NCI-H2107 (cell line): ENCODE measurements at places on chromosomes 5 and 9.

DNA sequence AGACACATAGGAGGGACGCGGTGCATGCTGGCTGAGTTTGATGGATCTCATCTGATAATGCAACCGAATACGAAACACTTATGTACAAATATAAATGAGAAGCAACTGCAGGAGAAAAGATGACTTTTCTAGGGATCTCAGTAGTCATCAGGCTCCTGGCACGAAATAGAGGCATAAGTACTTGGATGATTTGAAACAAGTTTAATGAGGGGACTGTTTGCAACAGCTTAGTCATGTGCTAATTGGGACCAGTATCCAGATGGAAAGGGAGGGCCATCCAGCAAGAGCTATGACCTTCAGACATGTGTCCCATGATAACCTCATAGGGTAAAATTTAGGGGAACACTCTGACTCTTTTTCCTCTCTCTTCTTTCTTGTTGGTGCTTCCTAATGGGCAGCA, 123.0 kb downstream of the EGFLAM start:
- DNase-seq, result no peak

DNA sequence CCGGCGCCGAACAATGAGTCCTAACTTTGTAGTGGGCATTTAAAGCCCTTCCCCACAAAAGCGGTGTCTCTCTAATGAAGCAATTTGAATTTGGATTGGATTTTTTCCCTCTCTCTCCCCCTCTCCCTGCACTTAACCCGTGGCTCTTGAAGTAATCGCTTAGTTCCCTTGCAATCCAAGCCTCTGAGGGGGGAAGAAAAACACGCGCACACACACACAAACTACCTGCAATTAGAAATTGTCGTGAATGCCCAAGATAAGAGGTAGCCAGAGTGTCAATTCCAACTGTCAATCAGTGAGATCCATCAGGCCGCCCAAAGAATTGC, 1.2 kb downstream of the LHX6 start:
- DNase-seq, result no peak

DNA sequence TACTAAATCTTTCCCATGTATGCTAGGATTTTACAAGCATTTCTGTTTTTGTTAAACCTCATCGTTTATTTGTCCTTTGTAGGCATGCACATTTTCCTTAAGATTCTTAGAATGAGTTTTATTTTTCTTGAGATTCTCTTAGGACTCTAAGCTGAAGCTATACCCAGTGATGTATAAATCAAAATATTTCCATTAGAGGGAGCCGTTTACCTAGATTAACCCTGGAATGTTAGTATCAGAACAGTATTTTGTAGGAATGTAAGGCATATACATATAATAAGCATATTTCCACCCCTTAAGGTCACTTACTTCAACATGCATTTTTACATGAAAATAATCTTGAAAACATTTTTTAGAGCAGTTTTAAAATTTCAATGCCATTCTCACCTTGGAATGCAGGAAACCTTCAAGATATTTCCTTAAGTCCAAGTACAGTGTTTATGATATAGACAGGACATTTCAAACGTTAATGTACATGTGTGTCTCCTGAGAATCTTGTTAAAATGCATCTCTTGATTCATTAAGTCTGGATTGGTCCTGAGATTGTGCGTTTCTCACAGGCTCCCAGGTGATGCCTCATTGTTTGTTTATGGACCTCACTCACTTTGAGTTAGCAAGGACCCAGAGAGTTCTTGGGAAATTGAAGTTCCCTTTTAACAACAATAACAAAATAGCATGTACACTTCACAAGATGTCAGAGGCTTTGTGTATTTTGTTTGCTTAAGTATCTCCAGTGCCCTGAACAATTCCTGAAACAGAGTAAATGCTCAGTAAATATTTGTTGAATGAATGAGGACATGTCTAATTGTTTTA, 34.9 kb upstream of the FCHO2 start:
- DNase-seq, result no peak

GRCh38 chr5:57783693-57784092, 301.1 kb upstream of the ACTBL2 start:
- DNase-seq, result no peak

GRCh38 chr5:78300464-78301045, 6.1 kb upstream of the AP3B1 start:
- DNase-seq, result no peak

- no peak for DNase-seq
Measured at GRCh38 chr5:655406-655805, 37.7 kb downstream of the TPPP start.

DNA sequence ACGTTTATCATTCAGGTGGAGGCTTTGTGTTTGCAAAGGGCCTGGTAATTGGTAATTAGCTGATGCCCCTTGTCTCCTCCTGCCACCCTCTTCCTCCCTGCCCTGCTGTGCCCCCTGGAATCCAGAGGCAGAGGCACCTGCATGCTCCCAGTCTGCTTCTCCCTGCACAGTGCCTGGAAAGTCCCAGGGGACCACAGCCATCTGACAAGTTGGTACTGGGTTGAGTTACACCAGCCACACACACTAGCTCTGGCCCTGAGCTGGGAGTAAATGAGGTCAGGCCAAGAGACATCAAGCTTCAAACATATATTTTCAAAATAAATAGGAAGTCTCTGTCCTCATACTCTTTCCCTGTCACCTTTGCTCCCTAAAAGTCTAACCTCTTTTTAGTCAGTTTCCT, 56.3 kb downstream of the INSYN2B start:
- peak; percentile 4 for DNase-seq

- no peak for DNase-seq
Measured at GRCh38 chr5:28743025-28743715, 1704.8 kb upstream of the CDH9 start.

DNA sequence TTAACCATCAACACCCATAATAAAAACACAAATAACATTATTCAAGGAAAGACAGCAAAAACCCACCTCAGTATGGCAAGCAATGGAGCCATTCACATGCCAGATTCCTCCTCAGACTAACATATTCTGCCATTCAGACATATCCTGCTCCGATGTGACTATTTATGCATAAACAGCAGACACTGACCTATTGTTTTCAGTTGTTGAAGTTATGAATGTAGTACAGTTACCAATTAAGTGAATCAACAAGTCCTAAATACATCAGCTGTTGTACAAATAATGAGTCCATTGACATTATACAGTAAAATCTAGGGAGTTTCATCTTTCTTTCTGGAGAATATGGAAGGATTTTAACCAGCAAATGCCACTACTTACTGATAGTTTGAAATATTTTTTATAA, 131.7 kb downstream of the DENND1A start:
- DNase-seq, result no peak

- no peak for DNase-seq
Measured at GRCh38 chr5:57666582-57666981, 184.0 kb upstream of the ACTBL2 start.

GRCh38 chr5:139711906-139712224, 63.7 kb downstream of the CXXC5 start:
- DNase-seq, result no peak

GRCh38 chr9:20405078-20405477, 217.2 kb downstream of the MLLT3 start:
- no peak for DNase-seq

GRCh38 chr5:2756211-2757152, 5.0 kb upstream of the IRX2 start:
- no peak for DNase-seq

DNA sequence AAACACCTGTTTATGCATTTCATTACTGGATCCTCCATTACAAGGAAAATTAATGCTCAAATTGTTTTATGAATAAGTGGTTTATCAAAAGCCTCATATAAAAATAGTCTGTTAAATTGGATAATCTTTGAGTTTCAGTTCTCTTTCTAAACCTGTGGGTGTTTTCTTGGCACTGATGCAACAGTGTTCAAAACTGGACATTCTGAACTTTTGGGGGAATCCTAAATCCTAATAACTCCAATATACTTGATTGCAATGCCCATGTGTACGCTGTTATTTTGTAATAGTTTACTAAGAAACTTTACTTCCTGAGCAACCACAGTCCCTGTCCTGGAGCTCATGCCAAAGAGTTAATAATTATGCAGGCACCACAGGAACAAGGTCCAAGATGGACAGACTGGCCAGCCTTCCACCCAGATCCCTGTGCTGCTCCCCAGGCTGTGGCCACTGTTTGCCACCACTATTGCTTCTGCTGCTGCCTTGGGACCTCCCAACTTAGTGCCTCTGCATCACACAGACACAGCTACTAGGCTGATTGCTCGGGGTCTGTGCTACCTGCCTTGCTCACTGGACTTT, 14.0 kb downstream of the IRGM start:
- DNase-seq, result no peak

GRCh38 chr9:137150617-137151457, 11.9 kb downstream of the GRIN1 start:
- no peak for DNase-seq

- no peak for DNase-seq
Measured at GRCh38 chr9:8766096-8766495, 966.5 kb upstream of the DMAC1 start.

DNA sequence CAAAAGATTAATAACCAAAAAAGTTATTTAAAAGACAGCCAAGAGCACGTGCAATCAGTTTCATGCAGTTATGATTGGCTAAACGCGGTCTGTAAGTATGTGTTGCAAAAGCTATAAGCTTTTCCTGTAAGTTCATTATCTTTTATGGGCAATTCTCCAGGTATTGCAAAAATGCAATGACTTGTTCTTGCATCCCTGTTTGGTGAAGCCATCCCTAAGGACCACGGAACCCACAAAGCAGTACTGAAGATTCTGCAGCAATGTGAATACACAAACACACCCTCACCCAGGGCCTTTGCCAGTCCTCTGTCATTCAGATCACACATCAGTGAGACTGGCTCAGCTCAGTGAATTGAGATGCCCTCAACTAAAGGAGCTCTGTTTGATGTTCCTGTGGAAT, 11.4 kb downstream of the GCNT4 start:
- DNase-seq, result no peak

GRCh38 chr5:31362529-31362900, 169.0 kb downstream of the CDH6 start:
- DNase-seq, result no peak

- DNase-seq, result no peak
Measured at GRCh38 chr5:168736281-168736831, 157.2 kb upstream of the PANK3 start.

DNA sequence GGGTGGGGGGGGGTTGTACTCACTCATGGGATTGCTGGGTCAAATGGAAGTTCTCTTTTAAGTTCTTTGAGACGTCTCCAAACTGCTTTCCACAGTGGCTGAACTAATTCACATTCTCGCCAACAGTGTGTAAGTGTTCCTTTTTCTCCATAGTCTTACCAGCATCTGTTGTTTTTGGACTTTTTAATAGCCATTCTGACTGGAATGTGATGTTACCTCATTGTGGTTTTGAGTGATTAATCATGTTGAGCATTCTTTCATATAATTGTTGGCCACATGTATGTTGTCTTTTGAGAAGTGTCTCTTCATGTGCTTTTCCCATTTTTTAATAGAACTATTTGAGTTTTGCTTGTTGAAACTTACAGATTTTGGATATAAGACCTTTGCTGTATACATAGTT, 94.9 kb upstream of the PLPPR1 start:
- DNase-seq, result no peak

DNA sequence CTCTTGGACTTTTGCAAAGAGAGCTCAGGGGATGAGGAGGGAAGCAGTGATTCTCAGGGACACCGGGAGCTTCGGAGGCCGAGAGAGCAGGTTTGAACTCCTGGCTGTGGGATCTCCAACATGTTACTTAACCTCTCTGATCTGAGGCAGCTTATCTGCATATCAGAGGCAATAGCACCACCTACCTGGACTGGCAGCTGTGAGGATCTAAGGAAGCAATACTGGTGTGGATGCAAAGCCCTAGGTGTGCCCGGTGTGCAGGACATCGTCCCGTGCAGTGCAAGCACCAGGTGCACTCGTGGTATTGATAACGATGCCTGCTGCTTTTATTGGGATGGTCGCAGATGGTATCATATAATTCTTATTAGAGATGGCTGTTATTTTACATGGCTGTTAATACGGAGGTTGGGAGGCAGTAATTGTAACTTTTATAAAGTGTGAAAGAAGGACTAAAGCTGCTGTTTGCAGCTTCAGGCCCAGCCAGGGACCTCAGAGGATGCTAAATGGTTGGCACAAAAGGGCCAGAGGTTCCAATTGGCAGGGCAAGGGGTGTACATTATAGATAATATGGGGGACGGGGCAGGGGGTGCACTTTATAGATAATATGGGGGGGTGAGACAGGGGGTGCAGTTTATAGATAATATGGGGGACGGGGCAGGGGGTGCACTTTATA, 14.9 kb downstream of the COL5A1 start:
- no peak for DNase-seq

- DNase-seq, result no peak
Measured at GRCh38 chr5:68644971-68645370, 429.4 kb downstream of the PIK3R1 start.

DNA sequence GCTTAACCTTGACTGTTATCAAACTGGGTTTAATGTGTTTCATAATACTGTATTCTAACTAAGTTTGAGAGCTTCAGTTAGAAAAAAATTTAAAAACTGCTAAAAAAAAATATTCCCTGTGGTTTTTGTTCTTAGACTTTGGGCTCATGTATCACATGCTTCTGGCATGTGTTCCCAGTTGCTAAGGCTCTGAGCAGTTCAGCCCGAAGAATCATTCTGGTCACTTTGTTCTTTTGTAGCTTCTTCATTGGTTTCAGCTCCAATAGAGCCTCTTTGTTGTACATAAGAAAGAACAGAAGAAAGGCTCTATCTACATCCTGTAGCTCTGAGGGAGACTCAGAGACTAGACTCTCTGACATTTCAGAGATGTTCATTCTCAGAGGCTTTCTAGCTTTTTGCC, 25.6 kb downstream of the KCNN2 start:
- no peak for DNase-seq

- no peak for DNase-seq
Measured at GRCh38 chr5:61641748-61642565, 309.9 kb downstream of the ZSWIM6 start.

DNA sequence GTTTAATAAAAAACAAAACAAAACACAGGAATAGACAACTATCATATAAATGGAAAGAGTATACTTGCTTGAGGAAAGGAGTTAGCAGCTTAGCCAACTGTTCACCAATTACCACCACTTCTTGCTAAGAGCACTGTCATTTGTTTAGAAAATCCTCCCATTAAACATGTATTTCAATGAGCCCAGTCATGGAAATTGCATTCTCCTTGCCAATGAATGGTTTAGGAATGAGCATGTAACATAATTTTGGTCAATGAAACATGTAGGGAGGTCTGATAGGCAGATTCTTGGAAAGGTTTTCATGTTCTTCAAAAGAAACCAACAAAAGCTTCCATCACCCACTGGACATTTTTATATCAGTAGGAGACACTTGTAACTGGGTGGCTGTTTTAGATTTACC, 502.8 kb upstream of the PAPPA start:
- DNase-seq, result no peak

DNA sequence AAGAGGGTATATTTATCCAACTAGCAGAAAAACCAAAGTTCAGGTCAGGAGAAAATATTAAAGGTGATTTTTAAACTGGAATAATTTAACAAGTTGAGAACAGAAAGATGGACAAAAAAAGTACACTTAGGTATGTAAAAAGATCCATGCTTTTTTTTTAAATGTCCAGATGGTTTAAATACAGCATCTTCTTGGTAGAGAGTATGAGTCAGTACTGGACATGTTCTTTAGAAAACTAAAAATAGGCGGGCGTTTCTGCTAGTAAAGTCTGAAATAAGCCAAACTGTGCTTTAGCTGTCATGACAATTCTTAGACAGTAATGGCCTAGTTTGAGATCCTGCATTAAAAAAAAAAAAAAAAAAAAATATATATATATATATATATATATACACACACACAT, 255.9 kb upstream of the ST8SIA4 start:
- no peak for DNase-seq
